Stimulated activated CD4-positive, alpha-beta T cell treated with anti-CD3 and anti-CD28 coated beads, Interleukin-2, amount 100 ng/mL, for 4 hours (primary cell): ENCODE measurements at places on chromosomes 7 and 10.
A peak's percentile ranks its signal among the peaks of the same experiment; 100 is the strongest.

GRCh38 chr7:25263337-25263736, 35.1 kb upstream of the NPVF start:
- DNase-seq, result no peak

DNA sequence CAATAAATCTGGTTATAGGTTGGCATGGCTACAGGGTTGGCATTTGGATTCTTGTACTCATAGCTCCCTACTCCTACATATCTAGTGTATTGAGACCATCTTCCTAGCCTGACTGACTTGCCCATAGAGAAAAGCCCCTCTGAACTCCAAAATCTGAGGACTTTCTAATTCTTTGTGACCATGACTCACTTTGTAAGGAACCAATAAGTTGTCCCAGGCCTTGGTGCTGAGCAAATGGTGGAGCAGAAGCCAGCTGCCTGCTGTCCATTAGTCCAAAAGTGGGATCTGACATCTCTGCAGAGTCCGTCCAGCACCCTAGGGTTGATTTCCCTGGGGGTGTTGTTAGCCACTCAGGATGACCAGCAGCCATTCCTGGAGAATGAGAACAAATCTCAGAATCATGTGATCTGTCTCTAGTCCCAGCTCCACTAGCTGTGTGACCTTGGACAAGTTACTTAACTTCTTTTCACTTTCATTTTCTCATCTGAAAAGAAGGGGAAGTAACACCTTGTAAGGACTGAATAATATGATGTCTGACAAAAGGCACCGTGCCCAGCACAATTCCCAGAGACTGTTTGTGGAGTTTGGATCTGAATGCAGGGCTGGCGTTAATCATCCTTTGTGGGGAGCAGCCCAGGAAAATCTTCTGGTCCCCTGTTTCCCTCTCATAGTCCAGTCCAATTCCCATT, 44.1 kb downstream of the MTURN start:
- no peak for DNase-seq

DNA sequence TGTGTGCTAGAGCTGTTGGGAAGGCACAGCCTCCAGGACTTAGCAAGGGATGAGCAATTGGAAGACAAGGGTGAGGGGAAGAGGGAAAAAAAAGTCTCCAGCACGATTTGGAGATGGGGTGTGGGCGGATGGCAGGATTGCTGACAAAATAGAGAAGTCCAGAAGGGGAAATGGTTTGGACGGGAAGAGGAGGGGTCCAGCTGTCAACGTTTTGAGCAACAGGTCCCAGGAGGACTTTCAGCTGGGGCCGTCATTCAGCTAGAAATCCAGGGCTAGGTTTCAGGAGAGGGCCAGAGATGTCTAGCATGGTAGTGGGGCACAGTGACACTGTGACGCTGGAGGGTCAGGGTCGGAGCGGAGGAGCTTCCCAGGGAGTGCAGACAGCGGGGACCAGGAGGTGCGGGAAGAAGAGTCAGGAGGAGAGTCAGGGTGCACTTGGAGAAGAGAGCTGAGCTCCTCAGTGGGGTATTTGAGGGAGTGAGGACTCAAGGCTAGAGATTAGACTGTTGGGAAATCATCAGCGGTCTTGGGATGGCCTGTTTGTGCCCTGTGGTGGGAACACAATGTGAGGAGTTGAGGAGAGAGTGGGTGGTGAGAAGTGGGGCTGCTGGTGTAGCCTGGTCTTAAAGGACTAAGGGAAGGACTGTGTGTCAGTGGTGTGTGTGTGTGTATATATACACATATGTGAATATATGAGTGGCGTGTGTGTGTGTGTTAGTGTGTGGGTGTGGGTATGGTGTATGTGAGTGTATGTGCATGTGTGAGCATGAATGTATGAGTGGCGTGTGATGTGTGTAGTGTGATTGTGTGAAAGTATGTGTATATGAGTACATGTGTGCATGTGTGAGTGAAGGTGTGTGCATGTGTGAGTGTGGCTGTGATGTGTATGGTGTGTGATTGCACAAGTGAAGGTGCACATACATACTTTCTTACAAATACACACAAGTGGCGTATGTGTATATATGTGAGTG, 3.8 kb downstream of the ZYX start:
- no peak for DNase-seq

DNA sequence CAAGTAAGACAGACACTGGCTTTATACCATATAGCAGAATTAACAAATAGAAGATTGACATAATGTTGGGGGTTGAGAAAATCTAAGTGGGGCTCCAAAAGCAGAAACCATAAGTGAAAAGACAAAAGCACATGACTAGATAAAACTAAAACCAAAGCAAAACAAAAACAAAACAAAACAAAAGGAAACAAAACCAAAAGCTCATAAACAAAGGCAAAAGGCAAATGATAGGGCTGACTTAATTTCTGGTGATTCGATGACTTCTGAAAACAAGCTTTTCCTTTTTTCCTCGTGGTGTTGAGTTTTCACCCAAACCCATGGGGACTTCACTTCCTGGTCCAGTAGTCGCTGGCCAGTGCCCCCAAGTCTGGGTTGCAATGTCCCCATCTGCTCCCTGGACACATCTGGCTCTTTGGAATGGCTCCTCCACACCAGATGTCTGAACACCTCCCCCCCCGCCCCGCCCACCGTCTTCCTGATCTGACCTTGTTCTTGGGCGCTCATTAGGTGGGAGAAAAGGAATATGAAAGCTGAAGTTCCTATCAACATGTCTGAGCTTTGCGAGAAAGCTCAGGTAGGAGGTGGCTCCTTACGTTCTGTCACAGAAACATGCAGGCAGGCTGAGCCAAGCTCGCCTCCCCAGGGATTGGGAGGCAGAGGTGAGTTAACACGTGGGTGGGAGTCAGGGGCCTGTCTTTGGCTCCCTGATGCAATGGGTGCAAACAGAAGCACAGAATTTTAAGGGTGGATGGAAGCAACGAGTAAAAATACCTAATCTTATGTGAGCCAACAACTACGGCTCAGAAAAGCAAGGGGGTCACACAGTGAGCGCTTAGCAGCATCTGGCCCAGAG, 121.0 kb downstream of the NEURL1 start:
- no peak for DNase-seq

GRCh38 chr7:105581066-105581811, at the start of gene EFCAB10:
Gene EFCAB10 (minus strand): TSS chr7:105581493. CDS start chr7:105581463, 30 bp downstream.
- DNase-seq, result peak; percentile 4

DNA sequence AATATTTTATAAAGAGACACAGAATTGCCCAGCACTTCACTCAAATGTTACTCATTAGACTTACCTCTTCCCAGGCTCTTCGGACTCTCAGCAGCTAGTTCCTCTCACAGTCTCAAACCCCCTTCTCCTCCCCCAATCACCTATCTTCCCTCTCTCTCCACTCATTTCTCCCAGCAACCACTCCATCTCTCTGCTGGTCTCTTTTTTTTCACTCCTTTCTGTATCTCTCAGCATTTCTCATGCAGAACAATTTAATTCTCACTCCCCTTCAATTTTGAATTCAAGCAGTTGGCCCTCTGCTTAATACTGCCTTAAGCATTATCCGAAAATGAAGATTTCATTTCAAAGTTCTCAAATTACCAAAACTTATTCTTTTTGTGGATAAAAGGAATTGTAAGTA, 34.4 kb upstream of the CAV2 start:
- no peak for DNase-seq

DNA sequence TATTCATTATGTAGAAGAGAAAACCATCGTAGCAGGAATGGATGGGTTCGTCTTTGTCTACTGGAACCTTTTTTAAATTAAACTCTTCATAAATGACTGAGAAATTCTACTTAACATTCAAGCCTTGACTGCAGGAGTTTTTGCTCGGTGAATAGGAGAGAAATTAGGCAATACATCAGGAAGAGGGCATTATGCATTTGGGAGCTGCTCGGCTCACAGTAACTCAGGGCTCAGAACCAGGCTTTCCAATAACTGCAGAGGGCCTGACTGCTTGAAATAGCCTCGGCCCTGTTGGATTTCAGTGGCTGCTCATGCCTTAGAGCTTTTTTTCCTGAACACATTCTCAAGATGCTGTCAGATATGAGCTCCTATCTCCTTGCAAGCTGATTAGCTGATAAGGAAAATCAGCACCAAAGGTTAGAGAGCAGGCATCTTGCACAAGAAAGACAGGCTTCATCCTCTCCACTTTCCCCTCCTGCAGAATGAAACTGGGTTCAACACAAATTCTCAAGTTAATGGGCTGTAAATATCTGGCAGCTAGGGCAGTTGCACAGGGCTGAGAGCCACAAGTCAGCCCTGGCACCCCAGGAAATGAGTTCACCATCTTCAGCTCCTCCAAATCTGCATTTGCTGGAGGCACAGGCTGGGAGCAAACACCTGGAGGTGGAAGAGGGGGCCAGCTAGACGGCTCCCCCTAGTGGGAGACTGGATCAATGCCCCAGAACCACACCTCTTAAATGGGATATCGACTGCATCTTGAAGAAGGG, 24.3 kb downstream of the TECTB start:
- no peak for DNase-seq

DNA sequence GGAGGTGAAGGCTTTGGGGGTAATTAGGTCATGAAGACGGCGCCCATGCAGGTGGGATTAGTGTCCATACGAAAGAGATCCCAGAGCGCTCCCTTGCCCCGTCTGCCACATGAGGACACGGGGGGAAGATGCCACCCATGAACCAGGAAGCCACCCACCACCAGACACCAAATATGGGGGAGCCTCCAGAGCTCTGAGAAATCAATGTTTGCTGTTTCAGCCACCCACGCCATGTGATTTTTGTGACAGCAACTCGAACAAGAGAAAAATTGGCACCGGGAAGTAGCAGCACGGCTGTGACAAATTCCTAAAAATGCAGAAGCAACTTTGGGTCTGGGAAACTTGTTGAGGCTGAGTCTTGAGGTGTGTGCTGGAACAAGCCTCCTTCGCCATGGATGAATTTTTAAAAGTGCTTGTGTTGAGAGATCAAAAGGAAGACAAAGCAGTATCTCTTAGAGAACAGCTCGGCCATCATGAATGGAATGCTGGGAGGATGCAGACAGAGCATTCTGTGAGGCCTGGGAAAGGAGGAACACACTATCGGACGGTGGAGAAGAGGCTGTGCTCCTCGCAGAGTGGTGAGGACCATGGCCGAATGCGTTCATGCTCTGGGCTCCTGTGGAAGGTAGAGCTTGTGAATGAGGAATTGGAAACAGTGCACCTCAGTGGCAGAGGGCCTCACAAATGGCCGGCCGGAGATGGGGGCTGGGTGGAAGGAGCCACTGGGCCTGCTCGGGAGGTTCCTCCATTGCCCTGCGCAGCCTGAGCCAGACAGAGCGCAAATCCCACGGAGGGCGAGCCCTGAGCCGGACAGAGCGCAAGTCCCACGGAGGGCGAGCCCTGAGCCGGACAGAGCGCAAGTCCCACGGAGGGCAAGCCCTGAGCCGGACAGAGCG, 277.5 kb downstream of the PTPRN2 start:
- no peak for DNase-seq

- DNase-seq, result no peak
Measured at GRCh38 chr10:15254808-15255648, 86.5 kb upstream of the NMT2 start.

DNA sequence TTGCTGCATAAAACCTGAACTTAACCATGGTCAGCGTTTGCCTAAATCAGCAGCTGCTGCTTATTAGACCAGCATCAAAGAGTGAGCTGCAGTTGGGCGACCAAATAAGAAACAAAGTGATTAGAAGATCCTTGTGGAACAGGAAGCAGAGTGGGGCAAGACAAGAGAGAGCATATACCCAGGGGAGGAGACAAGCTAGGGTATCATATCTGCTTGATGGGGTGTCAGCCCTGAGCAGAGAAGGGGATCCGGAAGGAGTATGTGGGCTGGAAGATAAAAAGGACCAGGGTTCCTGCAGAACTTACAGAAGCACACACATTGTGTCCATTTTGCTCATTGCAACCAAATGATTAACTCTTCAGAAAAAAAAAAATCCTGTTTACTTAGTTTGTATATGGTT, 213.6 kb downstream of the CELF2 start:
- DNase-seq, result no peak

GRCh38 chr7:150375662-150376521, 3.2 kb upstream of the ZNF775 start:
- DNase-seq, result peak; percentile 45

GRCh38 chr7:36076074-36076473, 77.0 kb upstream of the EEPD1 start:
- no peak for DNase-seq

DNA sequence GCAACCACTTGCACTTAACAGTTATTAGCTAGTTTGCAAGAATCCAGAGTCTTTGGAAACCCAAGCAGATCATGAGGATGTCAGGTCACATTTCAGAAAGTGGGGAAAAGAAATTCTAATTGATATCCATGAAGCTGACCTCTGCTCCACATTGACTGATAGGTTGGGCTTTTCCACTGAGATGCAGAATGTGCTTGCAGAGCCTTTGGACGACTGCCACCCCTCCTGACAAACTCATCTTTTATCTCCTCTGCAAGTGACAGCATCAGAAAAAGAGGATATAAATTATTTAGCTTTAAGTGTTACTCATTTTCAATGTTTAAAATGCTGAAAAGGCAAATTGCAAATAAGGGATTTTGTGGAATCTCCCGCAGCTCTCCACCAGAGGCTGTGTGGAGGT, 75.3 kb downstream of the C10orf90 start:
- DNase-seq, result no peak

- no peak for DNase-seq
Measured at GRCh38 chr7:36287371-36288241, 102.1 kb upstream of the ANLN start.

DNA sequence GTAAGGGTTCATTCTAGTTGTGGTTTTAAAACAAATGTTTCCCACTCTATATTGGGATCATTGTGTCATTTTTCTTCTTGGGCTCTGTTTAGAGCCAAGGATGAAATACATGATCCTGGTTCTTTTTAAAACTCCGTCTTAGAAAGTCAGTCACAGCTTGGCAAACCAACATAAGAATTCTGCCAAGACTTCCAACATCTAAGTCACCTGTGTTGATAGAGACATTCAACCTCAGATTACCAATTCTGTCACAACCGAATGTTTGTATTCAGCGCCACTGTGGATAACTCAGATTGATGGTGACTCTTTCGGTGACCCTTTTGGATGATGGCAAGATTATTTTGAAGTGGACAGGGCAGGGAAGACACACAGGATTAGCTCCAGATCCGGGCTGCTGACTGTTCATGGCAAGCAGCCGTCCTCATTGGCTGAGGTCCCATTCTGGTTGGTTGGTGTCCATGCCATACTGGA, 255.4 kb downstream of the ARHGAP21 start:
- DNase-seq, result no peak

GRCh38 chr7:18508443-18509427, 13.2 kb downstream of the HDAC9 start:
- no peak for DNase-seq

- no peak for DNase-seq
Measured at GRCh38 chr7:141648276-141649114, 53.5 kb downstream of the DENND11 start.

GRCh38 chr7:96238474-96238873, 83.4 kb downstream of the SLC25A13 start:
- no peak for DNase-seq

DNA sequence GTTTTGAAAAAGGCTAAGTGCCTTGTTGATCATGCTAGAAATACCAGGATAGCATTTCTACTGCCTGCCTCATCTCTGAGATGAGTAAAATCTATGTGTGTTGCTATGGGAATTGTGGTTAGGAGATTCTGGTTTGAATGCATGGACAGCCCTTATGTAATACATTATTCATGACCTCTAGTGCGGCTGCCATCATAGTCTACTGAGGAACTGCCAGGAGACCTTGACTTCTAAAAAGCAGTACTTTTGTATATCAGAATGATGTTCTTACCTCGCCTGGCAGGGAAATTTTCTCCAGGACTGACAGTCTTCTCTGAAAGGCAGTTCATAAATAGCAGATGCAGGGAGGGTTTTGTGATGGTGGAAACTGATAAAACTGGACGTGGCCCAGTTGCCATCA, 248.5 kb downstream of the NSUN6 start:
- DNase-seq, result no peak

- no peak for DNase-seq
Measured at GRCh38 chr7:127666602-127667001, 14.6 kb downstream of the SND1 start.

- DNase-seq, result no peak
Measured at GRCh38 chr10:86708068-86708782, 39.9 kb downstream of the LDB3 start.
